ENCODE measurements at places on chromosomes 7 and 10. TPM values are rescaled to one million over a fixed set of nuclear protein-coding genes. Genes with fewer than 3 reads are reported as not detected.

Gene DNAJB9
- total RNA-seq, result 6.9 TPM

Gene NPY4R2
- total RNA-seq, result not detected

Gene AKR1E2
- total RNA-seq, result not detected

Gene NUTM2A
- 0.38 TPM for total RNA-seq

DNA sequence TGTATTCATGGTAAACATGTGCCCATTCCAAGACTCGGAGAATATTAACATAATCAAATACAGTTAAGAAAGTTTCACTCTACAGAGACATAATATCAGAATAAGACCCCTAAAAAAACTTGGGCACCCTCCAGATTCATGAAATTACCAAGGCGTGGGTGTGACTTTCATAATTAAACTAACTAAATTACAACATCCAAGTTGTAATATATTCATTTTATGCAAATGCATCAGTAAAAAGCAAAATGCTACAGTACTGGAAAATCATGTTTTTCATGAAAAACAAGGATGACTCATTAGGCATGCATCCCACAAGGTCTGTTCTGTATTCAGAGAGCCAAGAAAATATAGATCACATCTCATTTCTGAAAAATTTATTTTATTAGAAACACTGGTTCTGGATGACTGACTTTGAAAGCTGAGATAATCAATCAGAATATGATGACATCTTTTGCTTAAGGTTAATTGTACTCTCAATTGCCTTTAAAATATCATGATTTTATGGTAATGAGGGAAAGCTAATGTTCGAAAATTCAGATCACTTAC, 248.8 kb upstream of the SMIM30 start:
- no peak for DNase-seq

Gene COL13A1
- total RNA-seq, result not detected

Gene CYP2C19
- total RNA-seq, result not detected

Gene TRIM50
- not detected for total RNA-seq

GRCh38 chr10:110252151-110252550, 44.7 kb downstream of the MXI1 start:
- no peak for DNase-seq

DNA sequence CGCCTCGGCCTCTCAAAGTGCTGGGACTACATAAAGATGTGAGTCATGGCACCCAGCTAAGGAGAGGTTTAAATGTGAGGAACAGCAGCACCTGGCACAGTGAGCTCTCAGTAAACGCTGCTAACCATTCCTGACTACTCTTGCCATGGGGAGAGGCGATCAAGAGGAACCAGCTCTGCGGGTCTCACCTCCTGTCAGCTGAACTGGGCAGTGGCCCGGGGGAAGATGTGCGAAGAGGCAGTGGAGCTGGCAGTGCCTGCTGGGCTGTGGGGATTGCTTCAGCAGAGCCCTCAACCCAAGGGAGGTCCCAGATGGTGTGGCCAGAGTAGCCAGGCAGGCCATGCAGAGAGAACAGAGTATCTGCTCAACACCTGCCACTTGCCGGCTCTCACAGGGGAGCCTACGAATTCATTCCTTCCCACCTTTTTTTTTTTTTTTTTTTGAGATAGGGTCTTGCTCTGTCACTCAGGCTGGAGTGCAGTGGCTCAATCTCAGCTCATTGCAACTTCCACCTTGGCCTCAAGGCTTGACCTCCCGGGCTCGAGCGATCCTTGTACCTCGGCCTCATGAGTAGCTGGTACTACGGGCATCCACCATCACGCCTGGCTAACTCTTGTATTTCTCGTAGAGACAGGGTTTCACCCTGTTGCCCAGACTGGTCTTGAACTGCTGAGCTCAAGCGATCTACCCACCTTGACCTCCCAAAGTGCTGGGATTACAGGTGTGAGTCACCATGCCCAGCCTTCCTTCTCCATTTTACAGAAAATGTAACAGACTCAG, 6.8 kb downstream of the POLM start:
- DNase-seq, result no peak

Gene IFIT1B
- not detected for total RNA-seq

DNA sequence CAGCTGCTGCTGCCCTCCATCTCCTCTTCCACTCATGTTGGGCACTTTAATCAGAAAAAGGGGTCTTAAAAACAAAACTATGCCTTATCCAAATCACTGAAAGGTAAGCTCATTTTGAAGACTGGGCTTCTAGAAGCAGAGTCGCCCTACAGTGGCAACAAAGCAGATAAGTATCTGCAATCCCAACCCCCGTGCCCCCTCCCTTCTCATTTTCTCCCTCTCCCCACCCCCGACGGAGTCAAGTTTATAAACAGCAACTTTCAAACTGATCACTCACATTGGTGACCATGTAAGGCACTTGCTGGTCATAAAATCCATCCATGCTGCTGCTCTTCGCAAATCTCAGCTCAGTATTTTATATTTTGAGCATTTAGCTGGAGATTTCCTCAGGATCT, 738 bp downstream of the ETV1 start:
- no peak for DNase-seq

Gene ACTR3C
- 3.5 TPM for total RNA-seq

Gene NPSR1
- not detected for total RNA-seq

GRCh38 chr10:129057856-129058663, 409.0 kb upstream of the MGMT start:
- DNase-seq, result peak; percentile 40

DNA sequence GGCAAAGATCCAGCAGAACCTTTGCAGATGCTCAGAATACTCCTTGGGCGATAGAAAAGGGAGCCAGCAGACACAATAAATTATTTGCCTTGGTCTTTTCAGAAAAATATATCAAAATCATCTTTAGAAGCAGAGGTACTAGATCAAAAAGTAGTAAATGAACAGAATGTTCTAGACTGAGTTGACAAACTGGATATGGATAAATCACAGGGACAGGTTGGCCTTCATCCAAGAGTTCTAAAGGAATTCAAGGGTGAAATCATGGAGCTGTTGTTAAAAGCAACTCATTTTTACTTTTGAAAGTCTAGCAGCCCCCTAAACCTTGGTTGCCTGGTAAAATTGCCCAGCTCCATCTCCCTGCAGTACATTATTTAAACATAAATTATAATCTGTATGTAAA, 99.1 kb downstream of the PLCE1 start:
- no peak for DNase-seq

Gene AMZ1
- total RNA-seq, result 1.4 TPM

GRCh38 chr10:61998937-61999336, 97.4 kb downstream of the ARID5B start:
- no peak for DNase-seq

GRCh38 chr7:147523056-147523455, 1067.5 kb upstream of the C7orf33 start:
- no peak for DNase-seq

GRCh38 chr10:1520909-1521565, 216.3 kb downstream of the ADARB2 start:
- no peak for DNase-seq

Gene SYT15B
- 0.18 TPM for total RNA-seq

GRCh38 chr10:133271521-133272300, 5.0 kb downstream of the ADAM8 start:
- no peak for DNase-seq

DNA sequence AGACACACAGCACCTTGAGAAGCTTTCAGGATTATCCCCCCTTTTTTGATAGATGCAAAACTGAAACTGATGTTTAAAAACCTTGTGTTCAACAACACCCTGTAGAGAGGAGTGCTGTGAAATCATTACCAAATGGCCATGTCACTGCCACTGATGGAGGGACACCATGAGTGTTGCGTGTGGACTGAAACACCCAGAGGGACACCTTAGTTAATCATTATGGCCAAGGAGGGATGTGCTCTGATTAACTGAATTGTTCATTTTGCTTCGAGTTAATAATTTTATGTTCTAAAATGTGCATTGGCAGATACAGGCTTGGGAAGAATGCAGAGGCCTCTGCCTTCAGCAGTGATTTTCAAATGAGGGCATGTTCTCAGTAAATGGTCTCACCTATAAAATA, 226.0 kb downstream of the KLF6 start:
- no peak for DNase-seq

DNA sequence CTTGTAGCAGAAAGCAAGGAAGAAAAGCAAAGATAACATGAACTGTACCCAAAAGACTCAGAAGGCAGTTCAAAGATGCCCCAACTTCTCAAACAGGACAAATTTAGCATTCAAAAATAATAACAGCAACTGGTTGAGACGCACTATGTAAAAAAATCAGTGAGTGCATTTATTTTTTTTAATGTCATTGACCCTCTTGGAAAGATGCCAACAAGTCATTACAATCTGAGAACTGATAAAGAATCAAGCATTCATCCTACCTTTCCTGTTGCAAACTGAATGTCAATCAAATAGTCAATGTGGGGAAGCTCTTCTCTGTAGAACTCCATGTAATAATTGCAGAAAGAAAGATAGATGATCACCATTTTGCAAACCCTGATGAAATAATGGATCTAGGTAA, 1.7 kb upstream of the CCDC186 start:
- DNase-seq, result no peak

Gene GPAM
- total RNA-seq, result 9.2 TPM

Gene DYDC2
- total RNA-seq, result not detected

DNA sequence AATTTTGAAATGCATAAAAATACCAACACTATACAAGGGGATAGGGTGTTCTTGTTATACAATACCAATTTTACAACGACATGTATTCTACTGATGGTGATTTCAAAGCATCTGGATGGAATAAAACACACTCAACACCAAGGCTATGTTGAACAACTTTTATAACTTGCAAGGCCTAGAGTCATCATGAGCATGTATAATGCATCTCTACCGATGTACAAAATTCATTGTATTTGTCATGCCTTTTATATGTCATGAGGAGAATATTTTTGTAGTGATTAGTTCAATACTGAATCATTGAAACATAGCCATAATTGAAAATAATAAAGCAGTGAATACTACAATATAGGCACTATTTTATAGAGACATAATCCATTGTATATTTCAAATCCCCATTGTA, 160.2 kb downstream of the ETV1 start:
- no peak for DNase-seq

Gene ANKRD61
- total RNA-seq, result not detected

DNA sequence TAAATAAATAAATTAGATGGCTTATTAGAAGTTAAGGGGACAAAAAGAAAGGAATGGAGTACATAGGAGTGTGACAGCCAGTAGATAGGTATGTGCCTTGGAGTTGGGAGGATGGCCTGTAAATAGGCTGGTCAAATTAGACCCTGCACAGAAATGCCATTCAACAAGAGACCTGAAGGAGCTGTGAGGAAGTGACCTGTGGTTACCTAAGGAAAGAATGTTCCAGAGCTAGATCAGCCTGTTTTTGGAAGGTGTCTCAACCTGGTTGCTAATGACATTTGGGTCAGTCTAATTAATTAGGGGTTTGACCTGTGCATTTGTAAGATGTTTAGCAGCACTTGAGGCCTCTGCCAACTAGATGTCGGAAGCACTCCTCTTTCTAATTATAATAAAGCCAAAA, 315.3 kb upstream of the PLXDC2 start:
- no peak for DNase-seq

Gene FERD3L
- total RNA-seq, result not detected

- no peak for DNase-seq
Measured at GRCh38 chr7:2231992-2232765, 566 bp downstream of the MAD1L1 start.

DNA sequence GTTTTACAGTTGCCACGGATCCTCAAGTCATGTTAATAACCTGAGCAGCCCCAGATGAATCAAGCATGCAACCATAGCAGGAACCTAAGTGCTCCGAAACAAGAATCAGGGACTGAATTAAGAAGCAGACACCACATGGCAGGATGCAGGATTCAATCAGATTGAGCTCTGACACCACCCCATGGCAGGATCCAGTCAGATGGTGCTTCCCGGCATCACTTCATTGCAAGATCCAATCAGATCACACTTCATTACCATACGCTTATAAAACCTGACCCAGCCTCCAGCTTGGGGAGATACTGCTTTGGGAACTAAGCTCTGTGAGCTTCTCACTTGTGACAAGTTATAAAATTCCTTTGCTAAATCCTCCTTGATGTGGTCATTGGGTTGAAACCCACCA, 55.3 kb downstream of the ABCB4 start:
- DNase-seq, result no peak

DNA sequence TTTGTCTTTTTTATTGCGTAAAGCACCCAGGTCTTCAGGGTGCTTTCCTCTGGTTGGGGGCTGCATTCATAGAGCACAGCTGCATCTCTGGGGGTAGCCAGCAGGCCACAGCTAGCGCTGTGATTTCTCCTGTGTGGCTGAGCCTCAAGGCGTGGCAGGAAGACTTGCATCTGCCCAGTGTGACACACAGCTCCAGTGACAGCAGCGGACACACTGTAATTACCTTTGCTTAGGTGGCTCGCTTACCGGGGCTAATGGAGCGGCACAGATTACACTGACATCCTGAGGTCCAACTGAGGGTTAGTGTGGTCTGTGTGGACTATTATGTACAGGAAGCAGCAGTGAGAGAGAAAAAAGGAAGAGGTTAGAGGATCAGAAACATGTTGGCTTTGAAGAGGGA, 27.1 kb downstream of the ABCB4 start:
- DNase-seq, result no peak

Gene NODAL
- 0.11 TPM for total RNA-seq

DNA sequence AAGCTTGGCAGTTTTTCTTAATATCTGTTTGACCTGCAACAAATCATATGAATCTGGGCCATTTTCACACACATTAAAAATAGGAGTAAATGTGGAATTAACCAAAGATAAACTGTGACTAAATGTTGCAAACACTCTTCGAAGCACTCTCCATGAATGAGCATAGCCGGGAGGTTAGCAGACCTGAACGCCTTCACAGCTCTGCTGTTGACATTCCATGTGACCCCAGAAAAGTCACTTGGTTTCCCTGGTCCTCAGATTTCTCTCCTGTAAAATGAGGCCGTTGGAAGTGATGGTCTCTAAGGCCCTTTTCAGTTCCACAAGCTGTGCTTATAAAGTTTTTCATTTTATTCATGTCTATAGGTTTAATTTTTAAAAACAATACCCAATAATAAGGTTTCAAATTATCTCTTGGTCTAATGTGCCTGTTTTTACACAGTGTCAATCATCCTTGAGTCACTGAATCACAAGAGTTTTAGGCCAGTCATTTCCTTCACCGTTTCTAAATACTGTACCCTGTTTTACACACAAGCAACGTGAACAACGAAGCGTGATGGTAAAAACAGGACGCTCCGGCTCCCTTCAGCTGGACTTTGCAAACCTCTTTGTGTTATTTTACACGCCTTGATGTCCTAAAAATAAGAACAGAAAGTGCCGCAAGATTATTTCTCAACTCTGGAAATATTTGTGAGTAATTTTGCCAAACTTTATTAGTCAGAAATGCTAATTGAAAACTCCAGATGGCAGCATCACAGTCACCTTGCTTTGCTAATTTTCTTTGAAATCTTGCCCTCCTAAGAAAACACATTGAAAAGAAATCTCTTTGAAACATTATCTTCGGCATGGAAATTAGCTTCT, 38.6 kb upstream of the MET start:
- peak; percentile 21 for DNase-seq

Gene KNDC1
- 0.05 TPM for total RNA-seq

Gene ANAPC16
- total RNA-seq, result 66.9 TPM

- DNase-seq, result no peak
Measured at GRCh38 chr10:126239844-126240243, 148.4 kb downstream of the ADAM12 start.
